ENCODE measurements at places on chromosomes 5 and 9. TPM values are rescaled to one million over a fixed set of nuclear protein-coding genes. Genes with fewer than 3 reads are reported as not detected.

The TRPM6 gene
- total RNA-seq: not detected

DNA sequence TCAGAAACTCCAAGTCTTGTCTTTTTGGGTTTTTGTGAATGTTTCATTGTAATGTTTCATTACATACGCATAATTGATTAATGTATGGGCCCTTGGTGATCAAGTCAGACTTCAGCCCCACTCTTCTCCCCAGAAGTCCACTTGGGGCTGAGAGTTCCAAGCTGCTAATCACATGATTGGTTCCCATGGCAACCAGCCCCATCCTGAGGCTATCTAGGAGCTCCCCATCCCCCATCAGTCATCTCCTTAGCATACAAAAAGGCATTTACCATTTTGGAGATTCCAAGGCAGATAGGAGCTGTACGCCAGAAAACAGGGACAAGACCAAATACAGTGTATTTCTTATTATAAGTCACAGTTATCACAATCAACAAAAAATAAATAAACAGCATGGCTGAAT is 22.9 kb upstream of the SYK start:
- no peak for DNase-seq

GRCh38 chr5:56328753-56329560 is 95.8 kb upstream of the ANKRD55 start:
- peak; percentile 55 for DNase-seq

DNA sequence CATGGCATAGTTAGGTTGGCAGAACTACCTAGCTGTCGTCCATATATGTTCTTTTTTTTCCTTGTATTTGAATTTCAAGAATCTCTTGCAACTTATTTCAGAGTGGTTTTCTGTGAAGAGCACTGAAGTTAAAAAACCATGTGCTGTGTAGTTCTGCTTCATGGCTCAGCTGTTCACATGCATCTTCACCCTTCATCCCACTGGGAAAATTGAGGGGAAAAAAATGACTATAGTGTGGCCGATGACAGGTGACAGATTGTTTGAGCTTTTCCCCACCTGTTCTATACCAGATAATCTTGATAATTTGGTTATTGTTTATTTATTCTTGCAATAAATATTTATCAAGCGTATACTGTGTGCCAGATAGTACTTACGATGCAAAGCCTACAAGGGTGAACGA is 77.8 kb downstream of the AOPEP start:
- DNase-seq: no peak

The TMEM174 gene
- not detected for total RNA-seq

DNA sequence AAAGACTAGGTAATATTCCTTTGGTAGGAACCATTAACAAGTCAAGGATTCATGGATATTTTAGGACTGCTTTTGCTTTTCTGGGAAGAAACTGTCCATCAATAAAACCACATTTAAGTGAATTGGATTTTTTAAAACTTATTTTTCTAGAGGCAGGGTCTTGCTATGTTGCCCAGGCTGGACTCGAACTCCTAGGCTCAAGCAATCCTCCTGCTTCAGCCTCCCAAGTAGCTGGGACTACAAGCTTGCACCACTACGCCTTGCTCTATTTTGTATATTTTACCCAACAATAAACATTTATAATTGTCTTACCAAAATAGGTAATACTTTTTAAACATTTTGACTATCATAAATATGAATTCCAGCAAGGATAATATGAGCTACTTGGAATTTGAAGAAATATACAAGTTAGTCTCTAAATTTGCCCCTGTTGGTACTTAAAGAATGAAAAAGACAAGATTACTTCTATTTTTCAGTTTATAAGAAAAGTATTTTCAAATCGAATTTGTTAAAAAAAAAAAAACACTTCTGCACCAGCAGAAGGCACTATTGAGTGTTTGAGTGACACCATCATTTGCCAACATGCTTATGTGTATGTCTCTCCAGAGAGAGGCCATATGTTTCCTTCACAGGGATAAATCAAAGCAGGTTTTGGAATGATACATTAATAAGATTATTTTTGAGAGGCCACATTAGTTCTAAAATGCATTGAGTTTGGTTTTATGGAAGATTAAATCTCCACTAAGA is 60.0 kb upstream of the CARTPT start:
- DNase-seq: peak; percentile 29

All from HT-29 (cell line).